ENCODE measurements at places on chromosomes 2 and 18.

DNA sequence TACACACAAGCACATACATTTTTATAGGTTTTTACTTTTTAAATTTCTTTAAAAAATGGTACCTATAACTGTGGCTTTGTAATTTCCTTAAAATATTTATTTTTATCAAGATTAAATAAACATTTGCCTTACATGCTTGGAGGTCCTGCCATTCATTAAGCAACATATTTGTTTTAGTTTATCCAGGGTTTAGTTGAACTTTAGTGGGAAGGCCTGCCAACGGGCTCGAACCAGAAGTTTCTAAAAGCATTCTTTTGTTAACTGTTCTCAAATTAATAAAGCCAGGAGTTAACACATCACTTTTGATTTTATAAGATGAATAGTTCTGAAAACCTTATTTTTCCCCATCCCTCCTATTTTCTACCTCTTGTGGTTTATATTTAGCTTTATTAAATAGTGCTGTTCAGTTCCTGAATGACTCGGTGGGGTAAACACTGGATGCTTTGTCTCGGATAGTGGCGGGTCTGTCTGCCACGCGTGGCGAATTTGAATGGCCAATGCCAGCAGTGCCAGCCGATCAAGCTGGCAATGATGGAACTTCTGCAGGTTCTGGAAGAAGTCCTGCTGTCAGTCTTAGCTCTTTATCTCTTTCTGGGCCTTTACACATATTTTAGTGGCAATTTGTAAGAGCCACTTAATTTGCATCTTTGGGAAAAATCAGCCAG is 32.2 kb downstream of the SH3YL1 start:
- DNase-seq, result no peak

DNA sequence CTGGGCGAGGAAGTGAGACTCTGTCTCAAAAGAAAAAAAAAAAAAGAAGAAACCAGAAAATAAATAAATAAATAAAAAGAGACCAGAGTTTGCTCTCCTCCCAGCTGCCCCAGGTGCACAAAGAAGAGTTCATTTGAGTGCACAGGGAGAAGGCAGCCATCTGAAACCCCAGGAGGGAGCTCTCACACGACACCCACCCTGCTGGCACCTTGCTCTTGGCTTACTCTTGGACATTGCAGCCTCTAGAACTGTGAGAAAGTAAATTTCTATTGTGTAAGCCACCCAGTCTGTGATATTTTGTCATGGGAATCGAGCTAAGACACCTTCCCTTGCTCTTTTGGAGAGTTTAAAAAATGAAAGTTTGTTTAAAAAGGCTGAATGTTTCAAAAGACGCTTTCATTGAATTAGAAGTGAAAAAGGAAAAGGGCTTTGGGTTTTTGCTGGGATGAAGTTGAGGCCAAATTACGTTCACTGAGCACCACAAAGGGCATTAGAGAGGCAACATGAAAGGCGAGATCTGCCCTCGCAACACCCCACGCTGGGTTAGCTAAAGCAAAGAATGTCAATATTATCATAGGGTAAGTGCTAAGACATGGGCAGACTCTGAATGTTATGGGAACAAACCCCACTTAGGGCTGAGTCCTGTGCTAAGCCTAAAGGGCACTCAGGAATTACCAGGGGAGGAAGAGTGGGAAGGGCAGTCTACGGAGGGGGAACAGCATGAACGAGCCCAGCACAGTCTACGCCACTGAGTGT is 128.9 kb upstream of the RIOK3 start:
- no peak for DNase-seq

DNA sequence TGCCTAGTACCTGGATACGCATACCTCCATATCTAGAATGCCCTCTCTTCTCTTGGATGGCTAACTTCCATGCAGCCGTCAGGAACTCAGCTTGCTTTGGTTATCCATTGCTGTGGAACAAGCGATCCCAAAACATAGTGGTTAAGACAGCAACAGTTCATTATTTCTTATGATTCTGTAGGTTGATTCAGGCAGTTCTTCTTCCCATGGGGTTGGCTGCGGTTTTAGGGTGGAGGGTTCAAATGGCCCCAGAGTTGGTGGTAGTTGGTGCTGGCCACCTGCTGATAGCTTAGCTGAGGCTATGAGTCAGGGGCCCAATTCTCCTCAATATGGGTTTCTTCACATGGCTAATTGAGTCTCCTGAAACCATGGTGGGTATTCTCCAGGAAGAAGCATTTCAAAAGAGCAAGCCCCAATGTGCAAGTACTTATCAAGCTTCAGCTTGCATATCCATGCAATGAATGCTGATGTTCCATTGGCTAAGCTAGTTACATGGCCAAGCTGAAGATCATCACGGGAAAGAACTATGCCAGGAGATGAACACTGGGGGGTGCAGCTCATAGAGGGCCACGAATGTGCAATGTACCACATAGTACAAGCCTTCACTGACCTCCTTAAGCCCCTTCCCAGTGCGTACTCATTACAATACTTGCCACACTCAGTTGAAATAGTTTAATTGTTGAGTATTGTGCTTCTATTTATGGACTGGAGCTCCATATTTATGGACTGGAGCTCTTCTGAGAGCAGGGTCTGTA is 10.0 kb upstream of the RHOB start:
- no peak for DNase-seq

DNA sequence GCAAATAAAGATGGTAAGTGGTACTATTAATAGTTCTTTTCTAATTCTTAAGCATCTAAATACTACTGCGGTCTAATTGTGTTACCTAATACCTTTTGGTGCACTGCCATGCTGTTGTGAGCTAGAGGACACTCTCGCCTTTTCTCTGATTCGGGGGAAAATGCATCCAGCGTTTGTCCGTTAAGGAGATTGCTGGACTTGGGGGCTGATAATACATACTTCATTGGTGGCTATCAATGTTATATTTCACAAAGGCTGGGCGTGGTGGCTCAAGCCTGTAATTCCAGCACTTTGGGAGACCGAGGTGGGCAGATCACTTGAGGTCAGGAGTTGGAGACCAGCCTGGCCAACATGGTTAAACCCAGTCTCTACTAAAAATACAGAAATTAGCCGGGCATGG is 141.7 kb upstream of the TWIST2 start:
- DNase-seq, result no peak

DNA sequence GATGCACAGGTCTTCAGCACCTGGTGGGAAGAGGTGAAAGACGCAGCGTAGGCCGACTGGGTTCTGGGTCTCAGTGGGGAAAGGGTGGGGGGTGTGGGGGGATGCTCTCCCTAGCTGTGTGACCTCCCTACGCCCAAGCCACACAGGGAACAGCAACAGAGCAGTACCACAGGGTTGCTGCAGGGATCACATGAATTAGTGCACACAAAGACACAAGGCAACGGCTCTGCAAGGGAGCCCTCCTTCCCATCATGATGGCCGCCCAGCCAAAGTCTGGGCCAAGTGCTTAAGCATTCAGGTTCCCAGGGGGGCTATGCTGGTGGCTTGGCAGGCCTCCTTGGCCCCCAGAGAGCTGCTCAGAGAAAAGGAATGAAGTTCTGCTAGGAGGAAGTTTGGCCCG is 28.2 kb upstream of the GBX2 start:
- DNase-seq, result no peak

- DNase-seq, result no peak
Observed at GRCh38 chr2:189454009-189454408, 12.7 kb downstream of the WDR75 start.

DNA sequence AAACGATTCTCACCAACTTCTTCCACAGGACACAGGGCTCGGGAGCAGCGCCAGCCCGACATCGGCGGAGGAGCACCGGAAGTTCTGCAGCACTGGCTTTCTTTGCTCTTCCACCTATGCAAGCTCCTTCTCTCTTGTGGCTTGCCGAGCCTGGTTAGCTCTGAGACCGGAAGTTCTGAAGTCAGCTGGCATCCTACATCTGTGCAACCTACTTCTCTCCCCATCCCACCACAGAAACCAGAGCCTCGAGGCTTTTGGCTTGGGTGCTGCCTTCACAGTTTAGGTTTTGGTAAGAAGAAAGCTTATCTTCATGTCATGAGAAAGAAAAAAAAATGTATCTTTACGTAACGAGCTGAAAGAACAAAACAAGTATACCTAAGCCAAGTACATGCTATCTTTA is 111.7 kb downstream of the ANKRD44 start:
- DNase-seq, result peak; percentile 92

- DNase-seq, result no peak
Observed at GRCh38 chr2:3447789-3448317, 68.4 kb downstream of the TRAPPC12 start.

- no peak for DNase-seq
Observed at GRCh38 chr2:147420947-147421675, 423.7 kb upstream of the ACVR2A start.

DNA sequence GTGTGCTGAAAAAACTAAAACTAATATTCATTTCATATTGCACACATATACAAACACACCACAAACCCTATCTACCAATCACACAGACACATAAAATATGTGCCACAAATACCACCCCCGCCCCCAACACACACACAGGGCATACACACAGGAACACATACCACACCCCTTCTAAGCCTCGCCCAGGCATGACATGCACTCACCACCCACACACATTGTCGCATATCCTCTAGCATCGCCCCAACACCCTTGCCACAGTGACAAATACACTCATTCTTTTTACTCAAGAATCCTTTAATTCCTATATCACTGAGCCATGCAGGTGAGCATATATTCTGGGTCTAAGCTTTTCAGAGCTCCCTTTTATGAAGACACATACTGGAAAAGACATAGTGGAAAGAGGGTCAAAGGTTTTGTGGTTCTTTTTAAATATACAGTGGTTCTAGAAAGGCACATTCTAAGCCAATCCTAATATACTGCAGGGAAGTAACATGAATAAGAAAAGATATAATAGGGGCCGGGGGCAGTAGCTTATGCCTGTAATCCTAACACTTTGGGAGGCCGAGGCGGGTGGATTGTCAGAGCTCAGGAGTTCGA is 24.5 kb upstream of the LCLAT1 start:
- peak; percentile 27 for DNase-seq

- DNase-seq, result no peak
Observed at GRCh38 chr18:30766053-30766452, 276.5 kb downstream of the DSC3 start.

DNA sequence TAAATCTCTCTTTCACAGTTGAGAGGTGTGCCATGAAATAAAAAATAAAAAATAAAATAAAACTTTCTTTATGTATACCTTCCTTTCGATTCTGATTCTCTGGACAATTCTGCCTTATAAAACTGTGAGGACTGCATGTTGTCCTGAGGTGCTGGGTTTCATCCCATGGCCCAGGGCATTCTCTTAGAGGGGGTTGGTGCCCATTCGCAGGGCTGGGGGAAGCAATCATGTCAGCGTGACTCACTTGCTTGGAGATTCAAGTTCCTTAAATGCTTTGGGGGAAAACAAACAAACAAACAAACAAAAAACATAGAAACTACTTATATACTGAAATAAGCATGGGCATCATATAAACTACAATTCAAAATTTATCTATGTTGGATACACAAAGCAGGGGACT is 122.0 kb upstream of the ST6GAL2 start:
- no peak for DNase-seq

DNA sequence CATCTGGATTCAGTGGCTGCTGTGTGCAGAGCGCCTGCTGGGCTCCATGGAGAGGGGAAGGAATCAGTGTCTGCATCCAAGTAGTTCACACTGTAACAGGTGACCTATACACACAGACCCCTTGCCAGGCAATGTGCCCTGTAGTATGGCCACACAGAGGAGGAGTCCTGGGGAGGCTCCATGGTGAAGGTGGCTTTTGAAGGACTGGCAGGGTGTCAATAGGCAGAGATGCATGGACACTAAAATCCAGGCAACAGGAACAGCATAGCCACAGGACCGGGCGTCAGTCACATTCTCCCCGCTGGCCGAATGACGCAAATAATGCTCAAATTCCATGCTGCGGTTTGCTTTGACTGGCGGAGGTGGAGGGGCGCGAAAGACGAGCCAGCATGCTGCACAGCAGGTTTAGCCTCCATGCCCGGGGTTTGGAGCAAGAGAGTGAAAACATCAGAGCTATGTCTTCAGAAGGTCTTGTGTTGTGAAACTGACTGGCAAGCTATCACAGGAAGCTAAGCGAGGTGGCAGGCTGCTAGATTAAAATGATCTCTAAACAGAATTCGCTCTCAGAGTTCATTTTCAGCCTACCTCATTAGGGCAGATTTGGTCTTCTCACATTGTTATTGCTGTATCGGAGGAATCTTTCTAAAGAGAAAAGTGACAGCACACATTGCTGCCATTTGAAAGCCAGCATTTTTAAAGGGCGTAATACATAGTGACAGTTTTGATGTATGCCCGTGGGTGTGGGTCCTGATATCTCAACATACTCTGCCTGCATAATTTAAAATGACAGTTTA is 1.2 kb upstream of the CHMP1B start:
- DNase-seq, result peak; percentile 57

- DNase-seq, result no peak
Observed at GRCh38 chr2:50004667-50005066, 850.4 kb upstream of the FSHR start.

- no peak for DNase-seq
Observed at GRCh38 chr18:51212606-51213005, 15.1 kb upstream of the MEX3C start.

Measured in effector memory CD4-positive, alpha-beta T cell (primary cell).